ENCODE measurements at places on chromosomes 4 and X.

- no peak for DNase-seq
Measured at GRCh38 chr4:41364876-41365275, 108.1 kb downstream of the UCHL1 start.

GRCh38 chrX:46408553-46409407 is 136.4 kb downstream of the ZNF674 start:
- peak; percentile 50 for DNase-seq

GRCh38 chr4:169122422-169122821 is 112.4 kb upstream of the CBR4 start:
- DNase-seq = no peak

- DNase-seq = no peak
Measured at GRCh38 chrX:154380787-154381186, 1.7 kb downstream of the EMD start.

- DNase-seq = no peak
Measured at GRCh38 chr4:110294165-110294564, 95.8 kb upstream of the ELOVL6 start.

- DNase-seq = no peak
Measured at GRCh38 chr4:52990706-52991105, 128.6 kb downstream of the RASL11B start.

- peak; percentile 43 for DNase-seq
Measured at GRCh38 chr4:24473309-24473721, 111.0 kb downstream of the DHX15 start.

DNA sequence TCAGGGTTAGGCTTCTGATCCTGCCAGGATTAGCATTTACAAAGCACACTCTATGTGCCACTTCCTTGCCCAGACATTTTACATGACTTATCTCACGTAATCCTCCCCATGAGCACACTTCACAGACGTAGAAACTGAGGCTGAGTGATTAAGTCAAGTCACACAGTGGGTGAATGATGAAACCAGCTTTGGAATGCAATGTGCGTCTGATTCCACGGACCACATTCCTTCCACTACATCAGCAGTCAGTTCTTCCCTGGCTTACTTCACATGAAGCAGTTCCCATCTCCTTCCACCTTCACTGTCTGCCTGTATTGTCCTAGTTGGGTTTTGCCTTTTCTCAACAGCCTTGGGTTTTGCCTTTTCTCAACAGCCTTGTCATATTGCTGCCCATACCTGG is 134.3 kb upstream of the PPARGC1A start:
- no peak for DNase-seq

DNA sequence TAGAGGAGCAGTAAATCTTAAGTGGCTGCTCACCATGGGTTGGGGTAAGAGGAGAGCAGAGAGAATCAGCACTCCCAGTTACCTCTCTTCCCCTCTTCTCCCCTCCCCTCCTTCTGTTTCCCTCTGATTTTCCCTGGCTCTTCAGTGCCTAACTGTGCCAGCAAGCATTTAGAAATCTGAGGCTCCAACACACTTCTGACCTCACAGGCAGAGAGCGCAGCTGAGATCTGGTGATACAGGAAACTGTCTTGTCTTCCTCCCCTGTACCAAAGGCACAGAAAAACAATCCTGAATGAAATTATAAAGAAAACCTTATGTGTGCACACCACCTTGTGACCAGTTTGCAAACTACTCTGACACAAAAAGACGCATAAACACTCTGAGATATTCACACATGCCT is 82.4 kb upstream of the SMIM10 start:
- DNase-seq = peak; percentile 27

- no peak for DNase-seq
Measured at GRCh38 chr4:121829511-121829910, 5.8 kb upstream of the CCNA2 start.

DNA sequence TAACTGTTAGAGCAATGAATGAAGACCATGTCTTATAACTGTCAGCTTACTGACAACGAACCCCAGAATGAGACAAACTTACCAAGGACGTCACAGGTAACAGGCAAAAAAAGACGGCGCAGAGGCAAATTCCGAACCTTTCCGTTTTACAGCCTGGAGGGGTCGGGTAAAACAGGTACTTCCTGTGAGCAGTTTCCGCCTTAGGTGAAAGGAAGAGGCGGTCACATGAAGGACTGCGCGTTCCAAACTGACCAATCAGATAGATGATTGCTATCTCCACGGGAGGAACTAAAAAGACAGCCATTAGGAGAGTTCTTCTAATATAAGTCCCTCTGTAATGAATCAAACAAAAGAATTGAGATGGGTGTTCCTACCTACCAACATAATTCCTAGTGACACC is at the start of gene COX7B2:
Gene COX7B2 (minus strand): TSS at position 168 of the 400 bp plus-strand sequence. CDS start 174,053 bp downstream, outside the sequence.
- no peak for DNase-seq

- DNase-seq = no peak
Measured at GRCh38 chr4:1418494-1419285, 12.4 kb upstream of the NKX1-1 start.

GRCh38 chr4:52935317-52935716 is 73.2 kb downstream of the RASL11B start:
- no peak for DNase-seq

DNA sequence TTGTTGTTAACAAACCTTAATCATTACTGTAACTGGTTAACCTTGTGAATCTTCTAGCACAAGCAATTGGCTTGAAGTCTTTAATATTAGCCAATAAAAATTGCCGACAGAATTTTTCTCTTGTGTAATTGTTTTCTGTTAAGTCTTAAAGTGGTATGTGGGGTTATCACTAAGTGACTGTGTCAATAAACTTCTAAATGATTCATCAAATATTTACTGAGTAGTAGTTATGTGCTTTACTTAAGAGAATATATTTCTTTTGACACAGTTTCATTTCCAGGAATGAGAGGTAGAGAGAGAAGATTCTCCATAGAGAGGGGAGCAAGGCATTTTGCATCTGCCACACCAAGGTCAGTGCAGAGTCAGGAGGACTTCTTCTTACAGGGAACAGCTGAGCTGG is 2361.6 kb upstream of the AGA start:
- DNase-seq = no peak

- peak; percentile 27 for DNase-seq
Measured at GRCh38 chrX:13747836-13748235, 13.3 kb downstream of the OFD1 start.

GRCh38 chr4:82044141-82044993 is 329.4 kb downstream of the HNRNPD start:
- DNase-seq = peak; percentile 4

- DNase-seq = no peak
Measured at GRCh38 chr4:75902352-75902751, at the start of gene PPEF2. Gene PPEF2, minus strand, starts transcription at chr4:75902452. Its CDS starts 6,127 bp downstream, at chr4:75896325.
